Naive thymus-derived CD4-positive, alpha-beta T cell (primary cell): ENCODE measurements at places on chromosomes 11 and 22.
A peak's percentile ranks its signal among the peaks of the same experiment; 100 is the strongest.

GRCh38 chr11:126619516-126619915, 264.0 kb downstream of the ST3GAL4 start:
- no peaks in the 10 kb centered on the region for H3K27me3 ChIP-seq
- H3K4me3 ChIP-seq: no peak overlapping the region
- no peaks in the 10 kb centered on the region for H3K4me1 ChIP-seq
- H3K27ac ChIP-seq: no peak overlapping the region
- no peaks in the 10 kb centered on the region for H3K36me3 ChIP-seq

GRCh38 chr22:46153930-46154329, 3.6 kb downstream of the PPARA start:
- no peak overlapping the region for H3K4me3 ChIP-seq
- H3K36me3 ChIP-seq: no peaks in the 10 kb centered on the region
- no peaks in the 10 kb centered on the region for H3K27me3 ChIP-seq
- no peak for DNase-seq
- no peak overlapping the region for H3K27ac ChIP-seq

- no peak overlapping the region for H3K27ac ChIP-seq
- no peaks in the 10 kb centered on the region for H3K27me3 ChIP-seq
- no peak for DNase-seq
- no peaks in the 10 kb centered on the region for H3K36me3 ChIP-seq
- H3K4me3 ChIP-seq: no peak overlapping the region
Observed at GRCh38 chr11:126718276-126718675, 282.3 kb downstream of the KIRREL3 start.

DNA sequence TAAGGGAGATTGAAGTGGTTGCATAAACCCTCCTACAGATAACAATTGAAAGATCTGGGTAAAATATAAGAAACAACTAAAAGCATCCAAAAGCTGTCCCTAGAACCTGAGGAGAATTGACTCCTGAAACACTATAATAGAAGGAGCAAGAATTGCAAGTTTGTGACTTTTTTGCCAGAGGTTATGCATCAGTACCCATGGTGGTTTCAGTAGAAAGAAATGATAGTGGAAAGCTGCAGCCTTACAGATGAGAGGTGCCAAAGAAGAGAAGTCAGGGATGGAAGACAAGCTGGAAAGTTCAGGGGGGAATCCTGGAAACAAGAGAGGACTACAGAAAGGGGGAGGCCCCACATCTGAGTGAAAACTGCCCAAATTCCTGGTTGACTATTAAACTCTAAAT, 80.7 kb downstream of the PACS1 start:
- H3K4me3 ChIP-seq: no peak overlapping the region
- peaks cover 14% of the 10 kb centered on the region for H3K4me1 ChIP-seq
- H3K36me3 ChIP-seq: no peaks in the 10 kb centered on the region
- H3K27me3 ChIP-seq: no peaks in the 10 kb centered on the region

- H3K4me3 ChIP-seq: no peak overlapping the region
- H3K36me3 ChIP-seq: no peaks in the 10 kb centered on the region
- no peak overlapping the region for H3K27ac ChIP-seq
- no peaks in the 10 kb centered on the region for H3K4me1 ChIP-seq
- H3K27me3 ChIP-seq: no peaks in the 10 kb centered on the region
Observed at GRCh38 chr11:57499983-57500461, 15.5 kb downstream of the SLC43A1 start.

DNA sequence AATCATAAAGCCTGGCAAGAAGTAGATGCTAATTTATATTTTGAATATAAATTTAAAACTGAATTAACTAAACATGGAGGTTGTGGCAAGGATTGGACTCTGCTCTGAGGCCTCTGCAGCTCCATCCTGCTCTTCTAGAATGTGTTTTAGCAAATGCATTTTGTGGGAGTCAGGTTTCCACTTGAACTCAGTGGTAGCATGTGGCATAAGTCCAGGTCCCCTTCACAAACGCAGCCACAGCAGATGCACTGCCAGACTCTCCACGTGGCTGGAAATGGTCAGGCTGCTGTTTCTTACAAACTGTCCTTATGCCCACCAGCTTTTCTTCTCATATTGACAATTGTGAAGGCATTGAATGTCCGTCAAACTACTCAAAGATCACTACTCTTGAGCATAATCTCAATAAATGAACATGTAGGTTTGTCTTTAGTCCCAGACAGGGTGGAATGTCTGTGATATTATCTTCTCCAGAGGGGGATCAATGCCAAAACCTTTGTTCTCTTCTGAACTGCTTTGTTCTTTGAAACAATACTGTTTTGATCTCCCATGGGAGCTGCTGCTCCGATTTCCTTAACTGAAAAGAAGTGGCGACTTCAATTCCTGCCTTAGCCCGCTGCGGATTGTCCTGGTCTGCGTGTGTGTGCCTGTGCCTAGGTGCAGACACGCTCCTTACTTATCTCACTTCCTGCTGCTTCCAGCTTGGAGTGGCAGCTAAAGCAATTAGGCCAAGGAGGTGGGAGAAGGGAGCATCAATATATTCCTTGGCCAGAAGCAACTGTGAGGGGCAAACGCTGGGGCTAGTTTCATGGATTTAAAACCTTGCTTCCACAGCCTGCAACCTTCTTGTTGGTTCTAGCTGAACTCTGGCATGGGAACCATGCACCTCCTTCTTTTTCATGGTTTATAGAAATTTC, 24.2 kb downstream of the EIF4G2 start:
- no peaks in the 10 kb centered on the region for H3K27me3 ChIP-seq
- no peak overlapping the region for H3K4me3 ChIP-seq
- no peaks in the 10 kb centered on the region for H3K4me1 ChIP-seq
- no peak for DNase-seq
- no peaks in the 10 kb centered on the region for H3K36me3 ChIP-seq
- H3K27ac ChIP-seq: no peak overlapping the region

- H3K4me1 ChIP-seq: peaks cover 16% of the 10 kb centered on the region
- peak within 1 kb of the TSS; percentile 59 for H3K27ac ChIP-seq
- peak; percentile 71 for DNase-seq
Observed at GRCh38 chr11:64251016-64251752, at the start of gene PLCB3. PLCB3 (plus strand) TSS chr11:64251530; CDS start chr11:64251650, 120 bp downstream.
